ENCODE measurements at places on chromosomes 3 and 15. TPM values are rescaled to one million over a fixed set of nuclear protein-coding genes. Genes with fewer than 3 reads are reported as not detected.

SPATA12 gene
- total RNA-seq, result 0.12 TPM

GRCh38 chr3:134992586-134992985 is 197.5 kb downstream of the EPHB1 start:
- no peaks in the 10 kb centered on the region for H3K36me3 ChIP-seq
- no peaks in the 10 kb centered on the region for H3K4me1 ChIP-seq
- no peak overlapping the region for H3K27ac ChIP-seq
- no peak for DNase-seq
- H3K4me3 ChIP-seq, result no peak overlapping the region

TRNT1 gene
- total RNA-seq, result 27.6 TPM

DNA sequence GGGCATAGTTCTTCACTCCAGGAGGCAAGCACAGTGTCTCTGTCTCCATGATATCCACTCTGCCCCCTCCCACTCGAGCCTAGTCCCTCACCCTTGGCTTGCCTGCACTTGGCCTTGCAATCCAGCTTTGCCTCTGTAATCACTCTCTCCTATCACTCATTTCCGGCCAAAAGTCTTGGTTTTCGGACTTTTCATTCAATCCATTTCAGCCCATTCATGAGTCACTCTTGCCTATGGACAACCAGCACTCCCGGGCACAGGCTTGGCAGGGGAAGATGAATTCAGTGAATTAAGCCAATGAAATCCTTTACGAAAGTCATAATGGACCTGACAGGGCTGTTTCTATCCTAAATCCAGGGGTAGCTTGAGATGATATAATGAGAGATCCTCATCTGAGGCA is 21.7 kb downstream of the DAZL start:
- no peaks in the 10 kb centered on the region for H3K4me1 ChIP-seq
- H3K4me3 ChIP-seq, result no peak overlapping the region
- H3K27ac ChIP-seq, result no peak overlapping the region
- H3K27me3 ChIP-seq, result no peaks in the 10 kb centered on the region

- H3K36me3 ChIP-seq, result peaks cover 55% of the 10 kb centered on the region
- H3K27me3 ChIP-seq, result no peaks in the 10 kb centered on the region
- H3K4me1 ChIP-seq, result peaks cover 5% of the 10 kb centered on the region
- no peak for DNase-seq
Measured at GRCh38 chr3:127580327-127581060, 10.0 kb downstream of the TPRA1 start.

MAP3K13 gene
- total RNA-seq, result 15.8 TPM

OIP5 gene
- 5.7 TPM for total RNA-seq

LRTM1 gene
- not detected for total RNA-seq

B4GALT4 gene
- total RNA-seq, result 18.3 TPM

DNA sequence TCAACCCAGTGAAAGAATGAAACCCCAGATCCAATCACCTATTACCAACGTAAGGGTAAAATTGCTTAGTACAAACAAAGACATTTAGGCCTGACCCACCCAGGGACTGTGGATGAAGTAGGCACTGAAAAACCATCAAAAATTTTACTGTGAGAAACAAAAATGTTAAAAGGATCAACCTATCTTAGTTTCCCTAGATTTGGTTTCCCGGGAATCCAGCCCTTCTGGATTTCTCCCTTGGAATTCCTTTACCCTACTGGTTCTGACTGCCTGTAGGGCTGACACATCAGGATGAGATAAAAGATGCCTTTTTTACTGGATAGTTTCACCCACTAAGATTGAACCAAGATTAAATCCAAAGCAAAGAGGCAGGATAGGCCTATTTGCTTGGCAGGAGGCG is 102.7 kb downstream of the SCAPER start:
- H3K4me1 ChIP-seq, result peaks cover 6% of the 10 kb centered on the region
- no peaks in the 10 kb centered on the region for H3K27me3 ChIP-seq
- H3K4me3 ChIP-seq, result no peak overlapping the region
- no peak for DNase-seq
- H3K36me3 ChIP-seq, result peaks cover 6% of the 10 kb centered on the region

SMAD6 gene
- total RNA-seq, result not detected

DNA sequence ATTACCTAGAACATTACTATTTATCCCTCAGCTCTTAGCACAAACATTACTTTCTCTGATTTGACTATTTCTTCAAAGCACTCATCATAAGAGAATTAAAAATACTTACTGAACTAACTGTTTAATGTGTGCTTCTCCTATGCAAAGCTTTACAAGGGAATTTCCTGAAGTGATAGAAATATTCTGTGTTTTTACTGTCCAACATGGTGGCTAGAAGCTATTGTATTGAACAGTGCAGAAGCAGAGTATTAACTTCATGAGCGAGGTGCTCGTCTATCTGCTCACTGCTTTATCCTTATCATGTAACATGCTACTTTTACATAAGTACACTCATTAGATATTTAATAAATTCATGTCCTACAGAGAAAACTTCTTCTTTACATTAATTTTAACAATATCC is 239.1 kb downstream of the ISL2 start:
- no peaks in the 10 kb centered on the region for H3K27me3 ChIP-seq
- H3K4me3 ChIP-seq, result no peak overlapping the region
- DNase-seq, result no peak
- no peak overlapping the region for H3K27ac ChIP-seq
- H3K4me1 ChIP-seq, result peaks cover 14% of the 10 kb centered on the region
- no peaks in the 10 kb centered on the region for H3K36me3 ChIP-seq

DNA sequence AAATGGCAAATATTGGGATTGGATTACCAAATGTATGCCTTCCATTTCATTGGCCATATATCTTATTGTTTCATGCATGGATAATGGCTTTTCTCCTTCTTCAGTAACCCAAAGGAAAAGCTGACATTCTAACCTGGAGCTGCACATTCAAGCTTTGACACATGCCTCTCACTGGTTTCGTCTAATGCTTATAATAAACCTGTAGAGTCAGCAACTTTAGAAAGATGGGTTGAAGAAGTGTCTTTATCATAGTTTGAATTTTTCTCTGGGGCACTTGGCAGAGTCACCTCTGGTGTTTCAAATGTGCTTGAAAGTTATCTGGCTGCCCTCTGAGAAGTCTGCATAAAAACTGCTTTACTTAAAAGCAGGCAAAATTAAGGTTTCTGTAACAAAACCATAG is 55.4 kb upstream of the GOLGA8A start:
- peaks cover 64% of the 10 kb centered on the region for H3K27me3 ChIP-seq
- no peak for DNase-seq

- no peak overlapping the region for H3K27ac ChIP-seq
- no peaks in the 10 kb centered on the region for H3K36me3 ChIP-seq
- no peaks in the 10 kb centered on the region for H3K27me3 ChIP-seq
- H3K4me1 ChIP-seq, result no peaks in the 10 kb centered on the region
Measured at GRCh38 chr3:156209631-156210335, 89.4 kb downstream of the KCNAB1 start.

- DNase-seq, result peak; percentile 50
- H3K36me3 ChIP-seq, result no peaks in the 10 kb centered on the region
- no peak overlapping the region for H3K27ac ChIP-seq
- H3K4me3 ChIP-seq, result no peak overlapping the region
- H3K27me3 ChIP-seq, result no peaks in the 10 kb centered on the region
Measured at GRCh38 chr15:58212909-58213526, 74.8 kb downstream of the AQP9 start.

DNA sequence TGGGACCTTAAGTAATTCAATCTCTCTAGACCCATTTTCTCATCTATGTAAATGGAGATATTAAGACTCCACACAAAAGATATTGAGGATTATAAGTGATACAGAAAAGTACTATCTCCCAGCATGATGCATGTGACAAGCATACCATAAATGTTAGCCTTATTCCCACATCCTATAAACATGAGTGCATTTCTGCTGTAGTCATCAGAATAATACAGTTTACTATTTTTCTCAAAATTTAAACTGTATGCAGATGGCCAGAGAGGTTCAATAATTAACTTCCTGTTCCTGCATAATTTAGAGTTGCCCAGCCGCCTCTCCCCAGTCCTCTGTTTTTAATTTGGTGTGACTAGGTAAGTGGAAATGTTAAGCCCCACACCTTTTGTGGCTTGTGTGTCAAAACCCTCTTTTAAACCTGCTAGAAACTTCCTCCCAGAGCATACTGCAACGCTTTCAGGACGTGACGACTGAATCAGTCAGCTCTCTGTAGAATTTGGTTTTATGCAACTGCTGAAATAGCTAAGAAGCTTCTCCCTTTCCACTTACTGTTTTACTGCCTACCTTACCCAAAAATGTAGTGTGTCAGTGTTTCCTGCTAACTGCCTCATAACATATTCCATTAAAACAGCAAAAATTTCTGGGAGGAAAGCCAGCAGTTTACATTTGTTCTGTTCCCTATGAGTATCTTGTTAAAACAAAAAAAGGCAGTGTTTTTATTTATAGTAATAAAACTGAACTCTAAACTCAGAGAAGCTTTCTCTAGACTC is 1037.9 kb downstream of the EPHA3 start:
- H3K36me3 ChIP-seq, result no peaks in the 10 kb centered on the region
- H3K27me3 ChIP-seq, result no peaks in the 10 kb centered on the region
- no peak overlapping the region for H3K4me3 ChIP-seq
- no peak overlapping the region for H3K27ac ChIP-seq
- peaks cover 5% of the 10 kb centered on the region for H3K4me1 ChIP-seq

DNA sequence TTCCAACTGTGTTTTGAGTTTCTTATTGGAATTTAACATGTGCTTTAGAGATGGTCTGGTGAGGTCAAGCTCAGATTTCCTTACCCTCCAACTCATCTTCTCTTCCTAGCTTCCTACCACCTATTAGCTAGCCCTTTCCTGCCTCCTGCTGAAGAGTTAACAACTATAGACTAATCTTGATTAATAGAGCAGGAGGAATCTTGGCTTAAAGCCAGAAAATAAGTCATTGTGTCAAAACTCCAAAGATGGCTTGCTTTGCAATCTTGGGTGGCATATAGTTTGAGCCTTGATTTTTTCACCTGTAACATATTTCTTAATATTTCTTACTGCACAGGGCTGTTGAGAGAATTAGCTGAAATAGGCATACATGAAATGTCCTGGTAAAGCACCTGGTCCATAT is 27.3 kb downstream of the BCL2L10 start:
- peak; percentile 33 for DNase-seq
- H3K4me3 ChIP-seq, result no peak overlapping the region
- no peaks in the 10 kb centered on the region for H3K27me3 ChIP-seq
- peaks cover 11% of the 10 kb centered on the region for H3K4me1 ChIP-seq
